Stimulated activated CD4-positive, alpha-beta T cell treated with anti-CD3 and anti-CD28 coated beads, Interleukin-15, amount 100 ng/mL, for 1 hour (primary cell): ENCODE measurements at places on chromosomes 6 and 20.

- DNase-seq, result no peak
These were observed 134.6 kb downstream of the GRM4 start for GRCh38 chr6:34011264-34011663.

DNA sequence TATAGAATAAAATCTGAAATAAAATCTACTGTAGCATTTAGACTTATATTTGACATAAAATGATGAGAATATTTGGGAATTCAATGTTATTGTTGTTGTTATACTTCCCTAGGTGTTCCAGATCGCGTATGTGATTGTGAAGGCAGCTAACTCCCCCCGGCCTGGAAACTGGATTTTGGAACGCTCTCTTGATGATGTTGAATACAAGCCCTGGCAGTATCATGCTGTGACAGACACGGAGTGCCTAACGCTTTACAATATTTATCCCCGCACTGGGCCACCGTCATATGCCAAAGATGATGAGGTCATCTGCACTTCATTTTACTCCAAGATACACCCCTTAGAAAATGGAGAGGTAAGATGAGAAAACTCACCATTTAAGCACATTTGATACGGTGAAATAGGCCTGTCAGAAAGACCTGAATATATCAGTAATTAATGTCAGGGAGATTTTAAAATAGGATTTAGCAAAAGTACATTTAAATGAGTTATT is 215.2 kb downstream of the LAMA2 start:
- no peak for DNase-seq

- DNase-seq, result no peak
These were observed 213.7 kb downstream of the ANKRD60 start for GRCh38 chr20:58014628-58015315.

GRCh38 chr6:135274561-135275293 is 93.6 kb downstream of the MYB start:
- DNase-seq, result no peak

DNA sequence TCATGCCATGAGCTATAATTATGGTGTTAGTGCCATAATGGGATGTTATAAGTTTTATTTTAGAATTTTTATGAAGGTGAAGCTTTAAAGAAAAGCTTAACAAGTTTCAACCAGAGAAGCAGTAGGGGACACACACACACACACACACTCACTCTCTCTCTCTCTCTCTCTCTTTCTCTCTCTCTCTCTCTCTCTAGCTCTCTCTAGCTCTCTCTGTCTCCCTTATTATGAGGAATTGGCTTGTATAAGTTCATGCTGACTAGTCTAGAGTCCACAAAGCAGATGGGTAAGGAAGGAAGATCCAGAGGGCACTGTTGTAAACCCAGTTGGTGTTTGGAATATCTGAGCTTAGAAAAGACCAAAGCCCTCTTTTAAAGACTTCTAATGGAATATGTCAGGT is 102.4 kb downstream of the QKI start:
- DNase-seq, result no peak

DNA sequence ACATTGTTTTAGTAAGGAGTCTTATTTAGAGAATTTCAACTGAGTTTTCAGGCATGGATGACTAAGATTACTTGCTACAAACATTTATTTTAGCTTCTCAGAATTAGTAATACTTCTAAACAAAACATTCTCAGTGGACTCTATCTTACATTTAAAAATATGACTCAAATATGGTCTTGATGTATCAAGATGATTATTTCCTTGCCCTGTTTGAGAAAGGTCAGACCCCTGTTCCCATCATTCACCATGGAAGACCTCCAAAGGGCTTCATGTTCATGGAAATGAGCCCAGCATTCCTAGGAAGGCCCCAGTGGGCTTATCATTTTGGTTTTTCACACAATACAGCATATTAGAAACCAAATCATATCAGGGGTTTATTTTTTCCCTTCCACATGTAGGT is 24.6 kb upstream of the TRPC4AP start:
- no peak for DNase-seq

DNA sequence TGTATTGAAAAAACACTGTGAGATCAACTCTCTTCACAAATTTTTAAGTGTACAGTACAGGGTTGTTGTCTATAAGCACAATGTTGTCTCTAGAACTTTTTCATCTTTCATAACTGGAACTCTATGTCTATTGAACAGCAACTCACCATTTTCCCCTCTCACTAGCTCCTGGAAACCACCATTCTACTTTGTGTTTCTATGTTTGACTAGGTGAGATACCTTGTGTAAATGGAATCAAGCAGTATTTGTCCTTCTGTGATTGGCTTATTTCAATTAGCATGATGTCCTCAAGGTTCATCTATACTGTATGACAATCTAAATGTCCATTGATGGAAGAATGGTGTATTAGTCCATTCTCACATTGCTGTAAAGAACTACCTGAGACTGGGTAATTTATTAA is 210.1 kb upstream of the FUT9 start:
- no peak for DNase-seq

DNA sequence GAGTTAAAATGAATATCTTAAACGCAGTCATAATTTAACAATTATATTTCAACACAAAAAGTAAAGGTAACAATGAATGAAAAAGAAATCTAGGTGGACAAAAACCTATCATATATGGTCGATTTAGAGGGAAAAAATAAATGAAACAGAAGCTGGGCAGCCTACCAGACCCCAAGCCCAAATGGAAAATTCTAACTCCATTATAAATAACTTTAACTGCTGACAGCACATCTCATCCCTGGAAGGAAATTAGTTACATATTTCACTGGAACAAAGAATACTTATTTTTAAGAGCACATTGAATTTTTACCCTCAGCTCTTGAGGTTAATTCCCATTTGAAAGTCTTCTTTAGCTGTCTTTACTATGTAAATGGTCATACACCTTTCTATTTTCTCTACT is 39.1 kb downstream of the COL12A1 start:
- DNase-seq, result no peak

DNA sequence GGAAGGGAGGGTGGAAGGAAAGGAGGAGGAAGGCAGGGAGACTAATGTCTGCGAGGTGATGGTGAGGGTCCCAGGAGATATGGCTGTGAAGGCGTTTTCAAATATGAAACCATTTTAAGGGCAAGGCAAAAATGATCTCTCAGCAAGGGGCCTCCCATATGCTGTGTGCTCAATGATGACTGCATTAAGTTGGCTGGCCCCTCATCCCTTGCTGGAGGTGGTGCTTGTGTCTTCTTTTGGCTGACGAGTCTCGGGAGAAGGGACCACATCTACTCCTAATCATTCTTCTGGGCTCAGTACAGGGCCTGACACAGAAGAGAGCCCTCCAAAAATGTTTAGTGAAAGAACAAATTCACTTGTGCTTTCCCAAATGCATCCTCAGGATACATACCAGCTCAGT is 23.0 kb upstream of the MRPS18A start:
- no peak for DNase-seq

DNA sequence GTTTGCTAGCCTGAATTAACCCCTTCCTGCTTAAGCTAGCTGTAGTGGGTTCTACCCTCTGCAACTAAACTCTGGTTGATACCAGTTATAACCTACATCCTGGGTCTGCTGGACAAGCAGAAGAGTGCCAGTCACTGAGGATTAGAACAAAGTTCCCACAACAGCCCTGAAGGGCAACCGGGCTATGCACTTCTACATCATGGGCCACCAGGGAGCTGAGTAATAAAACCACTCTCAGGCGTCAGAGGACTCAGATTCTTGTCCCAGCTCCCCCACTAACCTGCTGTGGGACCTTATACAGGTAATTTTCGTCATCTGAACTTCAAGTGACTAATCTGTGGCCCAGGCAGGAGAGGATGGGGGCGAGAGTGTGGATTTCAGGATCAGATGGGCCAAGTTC is 56.8 kb downstream of the EYA2 start:
- no peak for DNase-seq

DNA sequence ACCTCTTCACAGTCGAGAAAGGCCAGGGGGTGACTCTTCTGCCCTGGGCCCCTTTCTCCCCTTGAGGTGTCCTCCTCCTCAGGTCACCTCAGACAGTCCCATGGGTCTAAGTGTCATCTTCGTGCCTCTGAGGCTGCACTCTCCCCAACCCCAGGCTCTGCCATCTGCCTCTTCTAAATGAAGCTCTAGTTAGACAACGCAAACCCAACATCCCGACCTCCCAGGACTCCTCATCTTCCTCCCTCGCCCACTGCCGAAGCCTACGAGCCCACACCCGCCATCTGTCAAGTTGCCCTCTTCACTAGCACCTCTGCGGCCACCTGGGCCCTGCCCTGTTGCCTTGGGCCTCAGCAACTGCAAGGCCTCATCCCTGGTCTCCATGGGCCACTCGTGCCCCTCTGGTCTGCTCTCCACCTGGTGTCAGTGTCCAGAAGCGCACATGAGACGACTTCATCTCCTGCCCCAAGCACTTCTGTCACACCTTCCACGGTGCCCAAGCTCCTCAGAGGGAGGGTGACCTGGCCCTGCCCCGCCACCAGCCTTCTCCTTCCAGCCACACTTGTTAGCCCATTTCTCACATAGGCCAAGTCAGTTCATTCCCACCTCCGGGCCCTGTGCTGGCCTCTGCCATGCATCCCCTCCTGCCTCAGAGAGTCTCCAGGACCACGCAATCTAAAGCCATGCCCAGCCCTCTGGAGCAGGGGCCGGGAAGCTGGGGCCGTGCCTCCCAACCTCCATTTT is 53.8 kb downstream of the RRBP1 start:
- DNase-seq, result no peak

DNA sequence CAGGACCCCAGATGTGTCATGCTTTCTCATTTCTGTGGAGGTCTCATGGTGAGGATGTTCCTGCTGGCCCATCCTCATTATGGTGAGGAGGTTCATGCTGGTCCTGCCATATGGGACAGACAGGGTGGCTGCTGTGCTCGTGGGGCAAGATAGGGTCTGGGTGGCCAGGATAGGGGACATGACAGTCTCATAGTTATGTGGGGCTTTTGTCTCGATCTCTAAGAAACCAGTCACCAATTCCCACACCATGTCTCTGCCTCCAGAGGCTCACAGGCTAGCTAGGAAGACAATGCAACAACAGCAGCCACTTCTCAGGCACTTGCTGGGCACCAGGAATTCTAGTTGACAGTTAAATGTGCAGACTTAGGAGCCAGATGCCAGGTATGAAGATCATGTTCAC is 4.2 kb upstream of the MAPK13 start:
- no peak for DNase-seq

DNA sequence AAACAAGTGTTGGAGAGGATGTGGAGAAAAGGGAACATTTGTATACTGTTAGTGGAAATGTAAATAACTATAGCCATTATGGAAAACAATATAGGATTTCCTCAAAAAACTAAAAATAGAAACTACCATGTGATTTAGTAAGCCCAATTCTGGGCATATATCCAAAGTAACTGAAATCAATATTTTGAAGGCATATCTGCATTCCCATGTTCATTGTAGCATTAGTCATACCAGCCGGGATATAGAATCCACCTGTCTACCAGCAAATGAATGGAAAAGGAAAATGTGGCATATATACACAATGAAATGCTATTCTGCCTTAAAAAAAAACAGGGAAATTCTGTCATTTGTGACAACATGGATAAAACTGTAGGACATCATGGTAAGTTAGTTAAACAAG is 15.3 kb upstream of the C6orf58 start:
- no peak for DNase-seq
